NCI-H2171 (cell line): ENCODE measurements at places on chromosomes 1 and 21.
A peak's percentile ranks its signal among the peaks of the same experiment; 100 is the strongest.

- DNase-seq: no peak
These were observed 37.2 kb upstream of the BCAS2 start for GRCh38 chr1:114618606-114619005.

DNA sequence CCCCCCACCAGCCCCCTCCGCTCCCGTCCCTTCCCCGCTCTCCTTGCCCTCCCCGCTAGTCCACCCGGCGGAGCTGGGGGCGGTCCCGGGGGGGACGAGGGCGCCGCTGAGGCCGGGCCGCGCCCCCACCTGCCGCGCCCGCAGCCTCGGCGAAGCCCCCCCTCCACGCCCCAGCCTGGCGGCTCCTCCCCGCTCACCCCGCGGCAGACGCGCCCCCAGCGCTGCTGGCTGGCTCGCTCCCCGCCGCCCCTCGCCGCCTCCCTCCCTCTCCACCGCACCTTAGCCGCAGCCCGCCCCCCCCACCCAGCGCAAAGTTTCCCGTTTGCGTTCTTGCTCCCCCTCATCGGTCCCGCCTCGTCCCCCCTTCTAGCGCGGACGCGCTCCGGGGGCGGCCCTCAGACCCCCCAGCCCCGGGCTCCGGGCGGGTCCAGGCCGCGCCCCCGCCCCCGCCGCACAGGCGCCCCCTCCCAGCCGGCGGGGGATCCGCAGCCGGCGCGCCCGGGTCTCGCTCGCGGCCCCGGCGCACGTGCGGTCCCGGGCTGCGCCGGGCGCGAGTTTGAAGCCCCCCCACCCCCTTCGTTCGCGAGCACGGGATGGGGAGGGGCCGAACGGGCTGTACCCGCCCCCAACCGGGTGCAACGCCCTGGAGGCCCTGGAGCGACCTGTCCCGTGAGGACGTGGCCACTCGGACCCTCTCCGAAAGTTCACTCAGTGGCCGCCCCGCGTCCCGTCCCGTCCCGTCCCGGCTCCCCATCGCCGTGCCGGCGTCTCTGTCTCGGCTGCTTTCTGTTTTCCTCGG is 623 bp downstream of the PTPRF start:
- peak; percentile 45 for DNase-seq

DNA sequence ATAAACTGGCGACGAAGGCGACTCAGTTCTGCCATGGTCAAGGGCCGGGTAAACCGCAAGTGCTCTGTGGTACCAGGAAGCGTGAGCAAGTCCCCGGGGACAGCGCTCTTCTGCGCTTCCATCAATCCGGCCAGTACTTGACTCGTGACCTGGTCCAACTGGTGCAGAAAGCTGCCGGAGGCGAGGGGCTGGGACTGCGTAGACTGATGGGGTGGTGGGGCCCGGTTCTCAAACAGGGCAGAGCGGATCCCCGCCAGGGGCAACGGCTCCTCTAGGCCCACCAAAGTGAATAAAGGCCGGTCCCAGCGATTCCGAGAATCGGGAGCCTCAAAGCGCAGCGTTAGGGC is 852 bp downstream of the KTI12 start:
- no peak for DNase-seq

DNA sequence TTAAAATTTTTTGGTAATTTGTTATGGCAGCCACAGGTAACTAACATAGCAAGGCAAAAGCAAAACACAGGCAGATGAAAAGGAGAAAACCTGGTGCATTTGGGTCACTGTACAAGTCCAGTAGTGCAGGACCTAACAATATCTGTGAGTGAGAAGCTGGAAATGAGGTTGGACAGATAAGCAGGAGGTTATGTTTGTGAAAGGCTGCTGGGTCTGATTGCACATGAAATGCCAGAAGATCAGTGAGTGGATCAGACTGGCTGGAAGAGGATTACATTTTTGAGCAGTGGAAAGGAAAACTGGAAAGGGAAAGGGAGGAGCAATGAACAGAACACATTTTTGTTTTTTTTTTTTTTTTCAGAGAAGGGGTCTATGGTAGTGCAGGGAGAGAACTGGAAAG is 73.6 kb downstream of the CYYR1 start:
- DNase-seq: no peak

DNA sequence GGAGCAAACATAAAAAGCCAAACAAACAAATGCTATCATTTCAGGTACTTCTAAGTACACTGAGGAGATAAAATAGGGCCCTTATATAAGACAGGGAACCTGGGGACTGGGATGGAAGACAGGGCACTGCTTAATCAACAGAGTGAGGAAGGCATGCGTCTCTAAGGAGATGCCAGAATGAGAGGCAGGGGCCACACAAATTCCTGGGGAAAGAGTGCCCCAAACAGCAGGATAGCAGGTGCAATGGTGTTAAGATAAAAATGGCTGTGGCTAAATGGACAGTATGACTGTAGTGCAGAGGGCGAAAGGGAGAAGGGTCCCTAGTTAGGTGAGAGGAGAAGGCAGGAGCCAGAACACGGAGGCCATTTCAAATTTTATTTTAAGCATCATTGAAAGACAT is 113.9 kb downstream of the ZBTB18 start:
- DNase-seq: no peak

DNA sequence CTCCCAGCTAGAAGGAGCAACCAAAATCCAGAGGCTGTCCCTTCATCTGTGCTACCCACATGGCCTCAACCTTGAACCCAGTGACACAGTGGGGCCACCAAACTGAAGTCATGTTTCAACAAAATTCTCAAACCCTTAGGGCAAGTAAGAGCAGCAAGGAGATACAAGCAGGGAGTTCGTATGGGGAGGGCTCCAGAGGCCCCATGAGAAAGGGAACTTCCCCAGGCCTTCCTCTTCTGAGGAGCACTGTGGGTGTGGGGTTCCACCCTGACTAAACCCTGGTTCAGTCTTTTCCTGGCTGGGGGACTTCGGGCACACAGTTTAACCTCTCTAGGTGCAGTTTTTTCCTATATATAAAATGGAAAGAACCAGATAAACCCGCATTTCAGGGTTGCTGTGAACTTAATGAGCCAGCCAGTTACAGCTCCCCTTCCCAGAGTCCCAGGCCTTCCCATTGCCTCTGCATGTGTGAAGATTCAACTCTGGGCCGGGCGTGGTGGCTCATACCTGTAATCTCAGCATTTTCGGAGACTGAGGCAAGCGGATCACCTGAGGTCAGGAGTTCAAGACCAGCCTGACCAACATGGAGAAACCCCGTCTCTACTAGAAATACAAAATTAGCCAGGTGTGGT is 8.0 kb upstream of the THEMIS2 start:
- no peak for DNase-seq

- DNase-seq: no peak
These were observed 61.0 kb downstream of the IER5 start for GRCh38 chr1:181149326-181150125.

DNA sequence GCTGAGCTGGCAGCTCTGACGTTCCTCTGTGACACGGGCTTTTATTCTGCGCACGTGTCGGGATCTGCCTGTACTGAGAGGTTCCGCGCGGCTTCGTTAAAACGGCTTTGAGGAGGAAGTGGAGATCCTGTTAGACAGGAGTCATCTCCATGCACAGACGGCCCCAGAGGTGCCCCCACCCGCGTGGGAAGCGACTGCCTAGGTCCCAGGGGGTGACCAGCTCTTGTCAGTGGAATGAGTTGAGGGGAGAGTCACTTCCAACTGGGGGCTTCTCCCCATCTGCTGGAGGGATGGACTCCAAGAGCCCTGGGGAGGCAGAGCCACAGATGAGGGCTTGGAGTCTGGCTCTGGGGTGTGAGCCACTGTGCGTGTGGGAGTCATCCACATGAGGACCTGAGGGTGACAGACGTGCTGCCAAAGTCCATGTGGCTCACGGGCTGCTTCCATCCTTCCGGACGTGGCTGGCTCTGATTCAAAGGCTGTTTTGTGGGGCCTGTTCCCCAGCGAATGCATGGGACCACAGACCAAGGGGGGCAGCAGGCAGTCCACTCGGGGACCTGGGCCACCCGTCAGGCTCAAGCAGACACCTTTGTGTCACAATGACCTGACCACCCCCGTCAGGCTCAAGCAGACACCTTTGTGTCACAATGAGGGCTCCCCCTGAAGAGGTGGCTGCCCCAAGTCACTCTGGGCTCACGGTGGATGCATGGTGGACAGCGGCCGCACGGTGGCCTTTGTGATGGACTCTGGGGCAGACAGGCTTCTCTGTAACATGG is 26.8 kb downstream of the PTTG1IP start:
- DNase-seq: no peak

DNA sequence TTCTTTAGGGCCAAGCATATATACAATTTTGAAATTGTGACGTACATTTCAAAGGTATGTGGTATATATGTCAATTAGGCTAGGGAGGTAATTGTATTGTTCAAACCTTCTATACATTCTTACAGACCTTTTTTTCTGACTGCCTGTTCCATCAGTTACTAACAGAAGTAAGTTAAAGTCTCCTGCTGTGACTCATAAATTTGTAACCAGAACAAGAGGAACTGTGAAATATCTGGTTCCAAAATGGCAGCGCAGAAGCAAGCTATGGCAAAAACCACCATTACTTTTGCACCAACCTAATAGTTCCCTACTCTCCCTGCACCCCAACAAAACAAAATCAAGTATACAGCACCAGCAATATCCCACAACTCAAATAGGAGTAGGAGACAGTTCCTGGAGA is 93.6 kb downstream of the ENAH start:
- DNase-seq: no peak

GRCh38 chr1:163980394-163980793 is 578.6 kb upstream of the PBX1 start:
- DNase-seq: no peak

- DNase-seq: no peak
These were observed 18.3 kb upstream of the C1orf53 start for GRCh38 chr1:197884173-197884572.
